ENCODE measurements at places on chromosomes 7 and 10.

- DNase-seq, result no peak
These were observed 886.8 kb downstream of the LRMDA start for GRCh38 chr10:76318211-76318610.

DNA sequence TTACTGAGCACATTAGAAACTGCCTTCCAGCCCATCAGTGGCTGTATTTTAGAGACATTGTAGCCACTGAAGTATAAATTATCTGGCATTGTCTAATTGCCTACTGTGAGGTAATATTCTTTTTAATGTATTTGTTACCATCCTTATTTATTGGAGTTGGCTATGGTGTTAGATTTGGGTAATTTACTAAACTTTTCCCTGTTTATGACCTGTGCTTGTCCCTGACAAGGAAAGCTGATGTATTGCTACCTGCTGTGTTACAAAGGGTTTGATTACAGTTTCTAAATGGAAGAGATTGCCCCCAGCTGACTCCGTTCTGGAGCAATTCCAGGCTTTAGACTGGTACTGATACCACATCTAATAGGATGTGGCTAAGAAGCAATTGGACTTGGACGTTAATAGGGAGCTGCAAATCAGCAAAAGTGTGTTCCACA lies 12.3 kb upstream of the ASCC1 start:
- DNase-seq, result peak; percentile 3

DNA sequence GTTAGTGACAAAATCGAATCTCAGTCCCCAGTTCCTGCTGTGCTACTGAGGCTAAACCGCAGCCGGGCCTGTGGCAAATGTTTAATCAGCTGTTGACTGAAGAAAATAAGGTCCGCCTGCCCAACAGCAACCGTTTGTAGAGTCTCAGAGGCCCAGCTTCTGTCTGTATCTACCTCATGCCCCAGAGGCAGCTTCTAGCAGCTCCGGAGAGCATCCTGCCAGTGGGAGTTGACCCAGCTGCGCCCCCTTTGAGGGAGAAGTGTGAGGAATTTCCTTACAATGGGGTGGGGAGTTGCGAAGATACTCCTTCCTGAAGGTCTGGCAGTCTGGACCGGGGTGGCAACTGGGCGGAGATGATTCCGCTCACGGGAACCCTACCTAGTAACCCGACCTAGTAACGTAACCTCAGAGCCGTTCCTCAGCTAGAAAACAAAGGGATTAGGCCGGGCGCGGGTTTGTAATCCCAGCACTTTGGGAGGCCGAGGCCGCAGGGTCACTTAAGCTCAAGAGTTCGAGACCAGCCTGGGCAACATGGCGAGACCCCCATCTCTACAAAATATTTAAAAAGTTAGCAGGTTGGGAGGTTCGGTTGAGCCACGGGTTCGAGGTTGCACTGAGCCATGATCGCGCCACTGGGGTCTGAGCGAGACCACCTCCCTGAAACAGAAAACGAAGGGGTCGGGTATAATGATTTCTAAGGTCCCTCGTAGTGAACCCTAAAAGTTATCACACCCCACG lies 846 bp upstream of the ZNF775 start:
- no peak for DNase-seq

- no peak for DNase-seq
These were observed 9.6 kb downstream of the PRF1 start for GRCh38 chr10:70592746-70593512.

- DNase-seq, result no peak
These were observed 63.2 kb upstream of the TMEM168 start for GRCh38 chr7:112853422-112853821.

DNA sequence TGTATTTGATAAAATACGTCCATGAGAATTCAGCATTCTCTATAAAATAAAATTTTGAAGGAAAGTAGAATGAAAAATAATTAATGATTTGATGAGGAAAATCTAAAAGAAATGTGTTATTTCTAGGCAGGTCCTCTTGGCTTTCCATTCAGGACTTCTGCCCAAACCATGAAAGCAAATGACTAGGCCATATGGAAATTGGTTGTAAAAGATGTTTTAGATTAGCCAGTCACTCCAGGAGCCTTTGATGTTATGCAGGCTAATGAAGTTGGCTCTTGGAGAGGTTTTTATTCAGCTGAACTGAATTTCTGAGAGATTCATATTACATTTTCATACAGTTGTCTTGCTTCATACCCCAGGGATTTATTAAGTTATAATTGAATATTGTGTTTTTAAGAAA lies 452.8 kb downstream of the SDK1 start:
- no peak for DNase-seq
